Cerebellar cortex (tissue), 1 donor: ENCODE measurements at places on chromosomes 13 and 19.

GRCh38 chr19:5179256-5179655 lies 161.4 kb downstream of the PTPRS start:
- no peak for DNase-seq

DNA sequence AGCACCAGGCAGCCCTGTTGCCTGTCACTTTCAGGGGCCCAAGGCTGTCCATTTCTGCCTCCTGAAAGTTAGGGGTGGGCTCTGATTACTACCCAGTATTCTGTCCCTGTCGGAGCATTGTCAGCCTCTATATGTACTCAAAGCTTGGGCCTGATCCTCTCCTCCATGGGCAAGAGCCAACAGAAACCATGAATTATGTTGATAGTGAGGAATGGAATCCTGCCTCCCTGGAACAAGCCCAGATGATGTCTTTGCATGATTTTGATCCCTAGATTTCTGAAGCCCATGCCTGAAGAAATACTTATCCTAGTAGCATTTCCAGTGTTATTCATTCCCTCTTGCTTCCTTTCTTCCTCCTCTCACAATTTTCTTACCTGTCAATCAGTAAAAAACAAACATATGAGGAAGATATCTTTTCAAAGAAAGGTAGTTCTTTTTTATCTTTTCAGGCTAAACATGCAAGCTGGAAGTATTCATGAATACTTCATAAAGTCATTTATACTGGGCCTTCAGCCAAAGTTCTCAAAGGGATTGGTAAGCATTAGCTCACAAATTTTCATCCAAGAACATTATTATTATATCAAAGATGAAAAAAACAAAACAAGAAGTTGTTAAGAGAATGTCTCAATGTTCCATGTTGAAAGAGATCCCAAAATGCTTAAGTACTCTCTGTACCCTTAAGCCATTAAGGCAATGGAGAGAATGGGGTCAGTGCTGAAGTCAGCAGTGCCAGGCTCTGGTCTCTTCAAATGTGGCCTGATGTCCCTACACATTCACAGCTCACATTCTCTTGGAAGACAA lies 171.7 kb downstream of the NHLRC3 start:
- DNase-seq: no peak

DNA sequence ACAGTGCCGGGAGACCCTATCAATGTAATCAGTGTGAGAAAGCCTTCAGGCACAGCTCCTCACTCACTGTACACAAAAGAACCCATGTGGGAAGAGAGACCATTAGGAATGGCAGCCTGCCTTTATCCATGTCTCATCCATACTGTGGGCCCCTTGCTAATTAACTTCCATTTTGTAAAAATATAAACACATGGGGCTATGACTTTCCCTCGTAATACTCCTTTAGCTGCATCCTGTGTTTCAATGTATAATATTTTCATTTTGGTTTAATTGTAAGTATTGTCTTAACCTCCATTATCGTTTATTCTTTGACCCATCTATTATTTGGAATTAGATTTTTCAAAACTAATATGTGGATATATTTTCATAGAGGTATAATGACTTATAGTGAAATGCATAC lies 29.3 kb downstream of the ZNF333 start:
- DNase-seq: no peak

- DNase-seq: no peak
These were observed 440.4 kb downstream of the FGF9 start for GRCh38 chr13:22111152-22111783.

DNA sequence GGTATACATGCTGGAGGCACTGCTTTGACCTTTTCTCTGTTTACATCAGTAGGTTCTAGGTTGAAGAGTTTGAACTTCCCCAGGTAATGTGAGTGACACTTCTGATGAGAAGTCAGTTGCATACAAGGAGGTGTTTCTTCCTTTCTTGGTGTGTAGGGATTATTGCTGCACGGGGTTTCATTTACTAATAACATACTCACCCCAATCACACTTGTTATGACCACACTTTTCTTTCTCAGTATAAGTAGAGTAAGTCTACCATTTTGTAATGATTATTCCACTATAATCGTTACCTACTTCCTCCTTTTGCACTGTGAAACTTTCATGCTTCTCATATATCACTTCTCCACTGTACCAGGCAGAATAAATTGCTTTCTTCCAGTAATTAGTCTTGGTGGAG lies 138.0 kb downstream of the TNFSF13B start:
- DNase-seq: no peak

GRCh38 chr13:108858676-108859075 lies 229.3 kb downstream of the MYO16 start:
- DNase-seq: no peak

DNA sequence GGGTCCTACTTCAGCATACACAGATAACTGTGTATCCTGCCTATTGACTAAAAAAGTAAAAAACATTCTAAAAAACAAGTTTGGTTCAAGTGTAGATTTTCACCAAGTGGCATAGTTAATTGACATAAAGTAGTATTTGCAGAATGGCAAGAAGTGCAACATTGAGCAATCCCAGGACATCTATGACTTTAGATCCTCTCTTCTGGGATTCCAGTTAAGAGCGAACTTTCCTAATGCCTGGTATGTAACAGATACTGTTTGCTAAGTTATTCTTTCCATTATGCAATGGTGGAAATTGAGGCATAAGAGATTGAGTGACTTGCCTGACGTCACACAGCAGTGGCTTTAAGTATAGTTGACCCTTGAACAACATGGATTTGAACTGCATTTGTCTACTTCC lies 96.1 kb downstream of the ZMYM2 start:
- DNase-seq: no peak

GRCh38 chr13:92362717-92363116 lies 863.9 kb upstream of the GPC6 start:
- DNase-seq: no peak

GRCh38 chr19:11293433-11294389 lies 2.2 kb upstream of the TSPAN16 start:
- DNase-seq: peak; percentile 87

DNA sequence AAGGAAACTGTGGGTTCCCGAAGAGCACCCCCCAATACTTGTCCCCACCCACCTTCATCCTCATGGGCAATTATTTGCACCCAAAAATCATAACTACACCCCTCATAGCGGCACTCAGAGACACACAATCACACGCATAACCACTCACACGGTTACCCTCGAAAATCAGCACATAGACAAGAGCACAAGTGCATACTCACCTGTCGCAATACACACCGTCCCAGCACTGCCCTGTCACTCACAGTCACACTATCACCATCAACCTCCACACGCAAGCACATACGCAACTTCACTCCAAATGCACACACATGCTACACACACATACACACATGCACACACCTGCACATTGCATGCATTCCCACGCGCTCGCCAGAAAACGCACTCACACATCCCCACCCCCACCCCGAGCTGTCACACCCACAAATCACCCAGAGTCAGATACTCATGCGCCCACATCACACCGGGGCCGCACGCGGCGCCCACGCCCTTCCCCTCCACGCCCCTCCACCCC lies 535 bp downstream of the COL5A3 start:
- DNase-seq: no peak

GRCh38 chr13:23945612-23946011 lies 48.3 kb upstream of the C1QTNF9B start:
- DNase-seq: no peak

- DNase-seq: no peak
These were observed 7.3 kb upstream of the ZNF460 start for GRCh38 chr19:57273014-57273413.

DNA sequence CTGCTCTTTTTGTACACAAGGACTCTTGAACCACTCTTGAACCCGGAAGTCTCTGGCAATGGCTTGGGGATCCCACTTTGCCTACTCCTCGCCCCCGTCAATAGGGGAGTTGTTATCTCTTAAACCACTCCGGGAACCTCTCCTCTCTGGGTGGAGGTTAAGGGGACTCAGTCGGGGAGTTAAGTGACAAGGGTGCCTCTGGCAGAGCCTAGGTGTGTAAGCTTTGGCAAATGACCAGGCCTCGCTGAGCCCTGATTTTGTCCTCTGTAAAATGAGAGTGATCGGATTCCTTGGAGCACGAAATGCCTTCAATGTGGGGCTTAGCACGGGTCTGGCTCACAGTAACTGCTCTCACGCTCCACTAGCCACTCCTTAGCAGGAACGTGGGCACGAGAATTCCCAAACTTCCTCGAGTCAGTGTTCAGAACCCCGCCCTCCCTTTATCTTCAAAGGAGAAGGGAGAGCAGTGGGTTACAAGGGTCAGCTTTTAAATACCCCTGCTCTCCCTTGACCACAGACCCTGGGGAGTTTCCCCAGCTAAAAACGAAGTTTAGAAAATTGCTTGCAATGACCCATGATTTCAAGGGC lies 193.3 kb downstream of the KATNAL1 start:
- peak; percentile 40 for DNase-seq

- DNase-seq: no peak
These were observed 55.5 kb upstream of the KATNAL1 start for GRCh38 chr13:30362869-30363268.

DNA sequence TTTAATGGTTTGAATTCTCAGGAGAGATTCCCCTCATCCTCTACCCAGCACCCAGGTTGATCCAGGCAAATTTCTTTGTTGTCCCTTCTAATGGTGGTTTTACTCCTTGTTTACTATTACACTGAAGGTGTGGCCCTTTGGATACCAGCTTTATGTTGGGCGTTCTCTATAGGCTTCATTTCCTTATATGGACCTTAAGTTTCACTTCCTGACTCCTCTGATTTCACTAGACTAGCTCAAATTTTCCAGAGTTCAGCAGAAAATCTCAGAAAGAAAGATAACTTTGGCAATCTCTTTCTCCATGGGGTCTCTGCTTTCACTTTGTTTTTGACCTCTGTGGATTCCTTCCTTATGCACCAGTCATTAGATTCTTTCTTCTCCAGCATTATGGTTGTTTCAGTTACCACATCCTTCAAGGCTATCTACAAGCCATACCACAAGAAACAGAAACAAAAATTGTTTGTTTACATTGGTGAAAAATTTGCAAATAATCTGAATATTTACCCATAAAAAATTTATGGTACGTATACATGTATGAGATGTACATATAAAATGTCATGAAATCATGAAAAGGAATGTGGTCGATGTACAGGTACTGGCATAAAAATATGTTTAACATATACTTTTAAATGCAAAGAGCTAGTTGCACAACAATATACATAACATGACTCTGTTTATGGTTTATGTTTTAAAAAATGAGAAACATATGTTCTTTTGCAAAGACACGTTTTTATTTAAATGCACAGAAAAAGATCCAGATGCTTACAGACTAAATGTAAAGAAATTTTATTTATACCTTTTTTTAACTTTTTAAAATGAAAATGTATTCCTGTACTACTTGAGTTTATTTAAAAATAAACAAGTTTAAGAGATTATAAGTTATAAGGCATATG lies 212.6 kb downstream of the LACC1 start:
- DNase-seq: no peak

GRCh38 chr13:34364633-34365032 lies 546.7 kb downstream of the RFC3 start:
- DNase-seq: no peak

GRCh38 chr13:96391606-96392005 lies 301.7 kb downstream of the HS6ST3 start:
- no peak for DNase-seq

GRCh38 chr13:30580852-30581502 lies 36.7 kb upstream of the USPL1 start:
- DNase-seq: no peak

DNA sequence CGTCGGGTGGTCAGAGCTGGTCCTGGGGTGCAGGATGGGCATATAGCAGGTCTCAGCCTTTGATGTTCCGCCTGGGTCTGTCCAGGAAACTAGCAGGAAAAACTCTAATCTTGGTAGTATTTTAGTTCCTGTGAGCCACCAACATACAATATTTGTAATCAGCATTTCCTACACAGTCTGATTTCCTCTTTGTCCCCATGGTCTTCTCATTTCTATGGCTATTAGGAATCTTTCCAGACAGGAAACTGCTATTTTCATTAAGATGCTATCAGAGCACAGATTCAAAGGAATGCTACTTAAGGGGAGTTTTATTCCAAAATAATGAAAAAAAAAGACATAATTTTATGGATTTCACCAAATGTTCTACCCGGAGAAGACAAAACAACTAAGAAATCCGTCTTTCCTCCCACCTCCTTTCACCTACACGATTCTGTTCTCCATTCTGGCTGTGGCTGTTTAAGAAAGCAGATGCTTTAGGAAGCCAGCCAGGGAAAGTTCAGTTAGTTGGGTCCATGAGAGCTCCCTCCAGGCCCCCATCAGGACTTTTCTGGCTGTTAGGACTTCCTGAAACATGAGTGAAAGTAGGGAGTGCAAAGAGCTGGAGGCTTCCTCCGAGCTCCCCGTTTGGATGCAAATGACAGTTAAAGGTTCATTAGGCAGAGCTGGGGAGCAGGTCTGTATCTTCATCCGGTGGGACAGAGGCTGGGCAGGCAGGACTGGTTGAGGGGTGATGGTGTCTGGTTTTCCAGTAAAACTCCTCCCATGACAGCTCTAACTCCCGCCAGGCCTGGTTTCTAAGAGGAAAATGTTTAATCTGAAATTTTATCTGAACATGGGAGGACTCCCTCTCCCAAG lies 36.3 kb downstream of the SHISA2 start:
- DNase-seq: no peak

DNA sequence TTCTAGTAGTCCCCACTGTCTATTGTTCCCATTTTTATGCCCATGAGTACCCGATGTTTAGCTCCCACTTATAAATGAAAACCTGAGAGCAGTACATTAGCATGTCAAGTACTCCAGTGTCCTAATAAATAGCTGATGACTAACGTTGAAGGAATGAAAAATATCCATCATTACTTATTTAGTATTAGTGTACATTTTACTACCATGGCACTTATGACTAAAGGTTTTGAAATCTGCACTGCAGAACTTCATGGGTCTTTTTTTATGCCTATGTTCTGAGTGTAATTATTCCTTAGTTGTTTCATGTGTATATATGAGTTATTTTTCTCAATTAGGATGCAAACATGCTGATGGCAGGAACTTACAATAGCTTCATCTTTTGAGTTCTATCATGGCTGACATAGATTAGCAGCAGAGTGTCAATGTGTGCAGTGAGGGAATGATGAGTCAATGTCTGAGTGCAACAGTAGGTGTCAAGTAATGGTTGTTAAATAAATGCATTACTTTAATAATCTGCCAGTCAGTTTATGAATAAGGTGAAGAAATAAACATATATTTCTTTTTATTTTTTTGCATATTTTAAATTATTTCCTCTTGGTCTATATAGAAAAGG lies 188.4 kb downstream of the ITGBL1 start:
- DNase-seq: no peak

DNA sequence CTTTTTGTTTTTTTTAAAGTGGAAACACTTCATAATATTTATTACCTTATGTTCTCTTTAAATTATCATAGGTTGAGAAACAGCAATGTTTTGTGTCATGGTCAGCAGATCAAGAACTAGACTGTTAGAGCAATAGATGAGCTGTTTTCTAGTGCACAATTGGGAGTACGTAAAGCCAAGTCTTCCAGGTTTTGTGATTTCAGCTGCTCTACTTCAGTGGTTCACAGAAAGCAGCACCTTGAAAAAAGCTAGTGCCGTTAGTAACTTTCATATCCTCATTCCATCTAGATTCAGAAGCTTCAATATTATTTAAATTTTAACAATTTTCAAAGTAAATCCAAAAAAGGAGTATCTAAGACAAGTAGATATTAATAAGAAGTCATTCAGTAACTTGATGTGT lies 1.9 kb downstream of the GPR18 start:
- DNase-seq: no peak
